Stimulated activated naive CD4-positive, alpha-beta T cell (primary cell): ENCODE measurements at places on chromosomes 4 and X.

GRCh38 chr4:137283737-137284136 lies 248.6 kb downstream of the PCDH18 start:
- DNase-seq = no peak

- no peak for DNase-seq
These were observed 15.3 kb downstream of the CEP135 start for GRCh38 chr4:55964046-55964445.

GRCh38 chr4:171588051-171588545 lies 225.1 kb upstream of the GALNTL6 start:
- no peak for DNase-seq

DNA sequence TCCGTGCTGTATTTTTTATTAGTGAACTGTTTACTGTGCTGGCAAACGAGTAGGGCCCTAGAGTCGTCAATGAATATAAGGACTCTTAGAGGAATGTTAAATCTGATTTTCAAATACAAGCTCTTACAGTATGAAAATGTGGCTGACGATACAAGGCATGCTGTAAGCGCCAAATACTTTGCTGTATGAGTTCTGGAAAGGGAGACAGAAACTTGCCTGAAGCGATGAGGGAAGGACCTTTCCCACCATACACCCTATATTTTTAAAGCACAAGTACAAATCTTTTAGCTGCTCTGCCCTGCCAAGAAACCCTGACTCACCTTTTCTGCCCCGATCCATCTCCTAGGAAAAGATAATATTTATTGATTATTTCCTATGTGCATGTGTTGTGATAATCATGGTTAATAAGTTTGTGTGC lies 15.7 kb upstream of the RUFY3 start:
- no peak for DNase-seq

DNA sequence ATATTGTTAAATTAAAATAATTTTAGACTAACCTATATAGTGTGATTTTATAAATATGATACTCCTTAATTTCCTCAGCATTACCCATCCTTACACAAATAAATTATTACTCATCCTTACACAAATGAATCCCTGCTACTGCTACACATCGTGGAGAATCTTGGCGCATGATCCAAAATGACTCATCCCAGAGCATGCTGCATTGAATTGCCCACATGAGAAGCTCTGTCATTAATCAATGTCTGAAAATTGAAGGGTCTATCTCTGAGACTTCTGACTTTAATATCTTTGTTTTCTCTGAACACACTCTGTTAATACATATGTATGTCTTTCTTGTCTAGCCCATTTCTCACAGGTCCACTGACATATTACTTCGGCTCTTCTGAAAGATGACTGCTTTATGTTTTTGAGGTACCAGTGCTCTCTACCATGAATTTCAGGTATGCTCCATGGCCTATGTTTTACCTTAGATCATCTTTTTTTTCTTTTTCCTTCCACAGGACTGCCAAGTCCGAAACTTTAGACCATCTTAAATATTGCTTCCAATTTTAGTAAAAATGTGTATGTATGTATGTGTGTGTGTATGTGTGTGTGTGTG lies 15.7 kb upstream of the DUSP21 start:
- DNase-seq = no peak

GRCh38 chr4:147831551-147832171 lies 99.8 kb downstream of the ARHGAP10 start:
- DNase-seq = no peak

GRCh38 chr4:145887241-145887991 lies 51.2 kb downstream of the ZNF827 start:
- no peak for DNase-seq

DNA sequence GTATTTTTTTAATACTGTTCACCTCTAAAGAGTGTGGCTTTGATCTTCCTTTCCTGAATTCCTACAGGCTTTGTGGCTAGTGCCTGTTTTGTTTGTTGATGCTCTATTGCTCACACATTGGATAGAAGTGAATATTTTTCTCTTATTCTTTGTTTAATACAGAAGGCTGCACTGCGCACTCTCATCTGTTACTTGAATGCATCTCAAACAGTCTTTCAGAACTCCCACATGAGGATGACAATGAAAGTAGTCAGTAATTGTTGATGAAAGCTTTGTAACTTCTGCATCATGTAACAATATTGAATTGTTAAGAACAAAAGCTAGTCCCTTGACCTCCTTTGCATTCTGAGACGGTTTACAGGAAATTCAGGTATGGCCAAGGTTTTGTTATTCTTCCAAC lies 29.1 kb upstream of the GALNT7 start:
- no peak for DNase-seq

DNA sequence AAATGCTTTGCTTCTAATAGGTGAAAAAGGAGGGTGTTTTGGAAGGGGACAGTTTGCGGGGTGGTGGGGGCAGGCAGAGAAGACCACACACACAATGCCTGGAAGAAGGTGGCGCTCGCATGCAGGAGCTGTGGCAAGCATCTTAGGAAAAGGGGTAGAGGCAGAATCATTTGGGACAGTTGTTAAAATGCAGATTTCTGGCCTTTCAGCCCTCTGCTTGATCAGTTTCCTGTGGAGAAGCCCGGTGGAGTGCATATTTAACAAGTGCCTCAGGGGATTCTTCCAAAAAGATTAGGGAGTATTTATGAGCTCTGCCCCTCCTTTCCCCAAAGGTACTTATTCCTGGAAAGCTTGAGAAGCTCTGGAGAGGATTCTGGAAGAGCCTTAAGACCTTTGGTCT lies 4.8 kb downstream of the NOCT start:
- DNase-seq = no peak

DNA sequence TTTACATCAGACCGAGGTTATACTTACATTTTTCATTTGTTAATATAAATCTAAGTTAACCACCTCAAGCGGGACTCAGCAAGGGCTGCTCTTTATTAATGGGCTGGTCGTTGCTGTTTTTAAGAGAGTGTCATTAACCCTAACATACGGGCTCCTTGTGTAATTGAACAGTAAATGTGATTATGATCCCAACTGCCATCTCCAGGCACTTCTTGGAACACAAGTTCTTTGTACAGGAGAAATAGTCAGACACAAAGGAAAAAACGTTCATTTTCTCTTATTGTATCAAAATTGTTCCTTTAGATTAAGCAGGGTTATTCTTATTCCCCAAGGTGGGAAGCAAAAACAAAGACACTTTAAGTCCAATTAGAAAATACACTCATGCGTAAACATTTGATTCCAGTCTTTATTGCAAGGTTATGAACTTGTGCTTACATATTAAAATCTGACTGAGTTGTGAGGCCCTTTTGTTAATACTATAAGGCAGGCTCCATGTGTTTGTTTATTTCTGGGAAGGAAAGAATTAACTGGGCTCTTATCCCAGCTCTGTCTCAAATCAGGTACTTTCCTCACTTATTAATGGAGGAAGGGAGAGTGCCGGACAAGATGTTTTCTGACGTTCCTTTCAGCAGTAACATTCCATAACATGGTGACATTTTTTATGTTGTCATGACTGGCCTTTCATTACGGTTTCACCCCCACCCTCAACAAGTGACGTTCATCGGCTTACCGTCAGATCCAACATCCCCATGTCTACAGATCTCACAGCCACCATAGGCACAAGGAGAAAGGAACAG lies 95.9 kb downstream of the RASL11B start:
- DNase-seq = no peak

DNA sequence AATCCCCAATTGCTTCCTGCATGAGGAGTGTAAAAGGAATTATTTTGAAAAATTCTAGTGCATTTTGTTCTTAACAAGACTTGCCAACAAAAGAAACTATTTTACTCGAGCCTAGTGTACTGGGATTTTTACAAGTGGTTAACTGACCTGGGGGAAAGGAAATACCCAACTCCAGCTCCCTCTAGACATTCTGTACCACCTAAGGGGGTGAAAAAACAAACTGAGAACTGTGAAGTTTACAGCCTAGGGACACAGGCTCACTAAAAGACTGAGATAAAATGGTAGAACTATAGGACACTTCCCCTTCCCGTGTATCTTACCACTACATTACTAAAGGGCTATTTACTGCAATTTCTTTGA lies 2.6 kb upstream of the ADH5 start:
- no peak for DNase-seq

- DNase-seq = no peak
These were observed 279.2 kb downstream of the CAMK2D start for GRCh38 chr4:113482325-113482724.

GRCh38 chr4:175450446-175450845 lies 361.6 kb downstream of the GPM6A start:
- DNase-seq = no peak

DNA sequence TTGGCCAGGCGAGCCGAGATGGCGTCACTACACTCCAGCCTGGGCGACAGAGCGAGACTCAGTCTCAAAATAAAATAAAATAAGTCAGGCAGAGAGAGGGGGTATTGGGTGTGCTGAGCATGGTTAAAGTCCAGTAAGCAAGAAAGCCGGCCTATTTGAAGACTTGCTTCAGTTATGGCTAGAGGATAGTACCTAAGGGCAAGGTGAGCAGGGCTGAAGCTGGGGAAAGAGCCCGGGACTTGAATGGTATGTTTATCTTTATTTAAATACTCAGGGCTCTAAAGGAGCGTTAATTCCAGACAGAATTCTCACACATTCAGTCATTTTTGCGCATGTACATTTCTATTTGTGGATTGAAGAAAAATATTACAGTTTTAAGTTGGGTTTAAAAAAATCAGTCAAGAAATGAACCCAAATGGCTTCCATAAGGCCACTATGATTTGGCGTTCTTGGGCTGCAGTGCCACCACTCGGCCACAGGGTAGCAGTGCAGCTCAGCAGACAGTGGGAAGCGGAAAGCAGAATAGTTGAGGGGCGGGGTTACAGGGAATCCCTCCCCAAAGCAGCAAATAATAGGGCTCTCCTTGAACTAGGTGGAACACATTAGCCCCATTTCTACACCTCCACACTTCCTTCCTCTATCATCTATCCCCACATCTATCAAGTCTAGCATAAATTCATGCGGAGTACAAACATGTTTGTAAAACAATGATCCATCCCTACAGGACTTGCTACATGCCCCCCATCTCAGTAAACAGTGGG lies 37.2 kb upstream of the SH3D19 start:
- DNase-seq = peak; percentile 49

DNA sequence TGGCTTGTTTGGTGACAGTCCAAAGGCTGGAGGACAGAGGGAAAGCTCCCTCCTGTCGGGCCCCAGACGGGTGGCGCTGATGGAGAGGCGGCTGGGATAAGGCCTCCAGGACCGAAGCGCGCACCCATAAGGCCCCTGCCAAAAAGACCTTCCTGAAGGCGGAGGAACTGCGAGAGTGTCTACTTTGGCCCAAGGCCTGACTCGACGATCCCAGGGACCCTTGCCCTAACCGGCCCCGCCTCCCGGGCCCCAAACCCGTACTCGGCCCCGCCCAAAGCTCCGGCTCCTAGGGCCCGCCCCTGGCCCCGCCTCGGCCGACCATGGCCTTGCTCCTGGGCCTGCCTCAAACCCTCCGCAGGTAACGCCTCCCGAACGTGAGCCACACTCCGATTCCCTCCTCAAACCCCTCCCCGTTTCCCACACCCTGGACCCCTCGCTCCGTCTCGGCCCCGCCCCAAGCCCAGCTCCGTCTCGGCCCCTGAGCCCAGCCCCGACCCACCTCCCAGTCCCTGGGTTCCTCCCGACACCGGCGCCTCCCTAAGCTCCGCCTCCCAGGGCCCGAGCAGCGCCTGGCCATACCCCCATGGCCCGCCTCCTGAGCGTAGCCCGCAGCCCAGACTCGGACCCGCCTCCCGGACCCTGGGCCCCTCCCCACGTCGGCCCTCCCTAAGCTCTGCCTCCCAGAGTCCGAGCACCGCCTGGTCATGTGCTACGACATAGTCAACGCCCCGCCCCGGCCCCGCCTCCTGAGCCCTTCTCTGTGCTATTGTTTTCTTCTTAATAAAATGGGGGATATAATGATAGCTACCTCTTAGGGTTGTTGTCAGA lies 90.0 kb upstream of the DRD5 start:
- peak; percentile 81 for DNase-seq

DNA sequence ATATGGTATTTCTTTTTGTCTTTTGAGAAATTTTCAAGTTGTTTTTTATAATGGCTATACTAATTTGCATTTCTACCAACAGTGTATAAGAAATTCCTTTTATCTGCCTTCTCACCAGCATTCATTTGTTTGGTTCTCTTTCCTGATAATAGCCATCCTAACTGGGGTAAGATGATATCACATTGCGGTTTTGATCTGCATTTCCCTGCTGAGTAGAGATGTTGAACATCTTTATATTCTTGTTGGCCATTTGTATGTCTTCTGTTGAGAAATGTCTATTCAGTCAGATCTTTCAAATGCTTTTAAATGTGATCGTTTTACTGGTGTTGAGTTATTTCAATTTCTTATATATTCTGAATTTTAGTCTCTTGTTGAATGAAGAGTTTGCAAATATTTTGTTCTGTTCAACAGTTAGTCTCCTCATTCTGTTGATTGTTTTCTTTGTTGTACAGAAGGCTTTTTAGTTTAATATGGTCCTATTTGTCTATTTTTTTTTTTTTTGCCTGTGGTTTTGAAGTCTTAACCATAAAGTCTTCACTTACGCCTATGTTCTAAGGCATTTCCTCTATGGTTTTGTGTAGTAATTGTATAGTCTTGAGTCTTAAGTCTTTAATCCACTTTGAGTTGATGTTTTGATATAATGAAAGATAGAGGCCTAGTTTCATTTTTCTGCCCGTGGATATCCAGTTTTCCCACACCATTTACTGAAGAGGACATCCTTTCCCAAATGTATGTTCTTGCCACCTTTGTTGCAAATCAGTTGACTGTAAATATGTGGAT lies 1566.9 kb downstream of the STIM2 start:
- DNase-seq = no peak

DNA sequence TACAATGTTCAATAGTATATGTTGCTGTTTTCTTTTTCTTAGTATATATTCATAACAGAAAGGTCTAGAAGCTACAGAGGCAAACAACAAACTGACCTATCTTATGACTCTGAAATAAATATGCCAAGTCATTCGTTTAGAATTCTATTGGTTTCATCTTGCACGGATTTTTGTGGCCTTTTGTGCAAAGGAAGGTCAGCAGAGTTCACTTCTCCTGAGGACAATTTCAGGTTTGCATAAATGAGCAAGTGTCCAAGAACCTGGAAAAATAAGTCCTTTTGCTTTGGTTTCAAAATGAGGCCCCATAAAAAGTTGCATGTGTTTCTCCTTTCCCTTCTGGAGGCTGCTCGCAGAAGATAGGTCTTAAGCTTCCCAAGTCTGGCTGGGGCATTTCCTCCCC lies 156.9 kb downstream of the APBB2 start:
- no peak for DNase-seq

DNA sequence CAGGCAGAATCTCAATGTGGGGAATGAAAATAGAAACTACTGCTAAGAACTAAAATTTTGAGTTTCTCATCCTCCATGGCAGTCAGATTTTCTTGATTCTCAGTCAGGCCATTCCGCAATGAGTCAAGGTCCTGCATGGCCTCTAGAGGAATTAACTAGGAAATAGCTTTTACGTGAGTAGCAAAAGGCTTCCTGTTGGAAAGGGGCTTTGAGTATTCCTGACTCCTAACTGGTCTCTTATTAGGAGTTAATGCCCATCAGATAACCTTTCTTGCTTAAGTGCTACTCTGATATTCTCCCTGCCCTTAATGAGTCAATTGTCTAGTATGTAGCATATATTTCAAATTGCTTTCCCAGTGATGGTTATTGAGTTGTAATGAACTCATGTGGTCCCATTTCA lies 65.7 kb upstream of the ARHGAP24 start:
- no peak for DNase-seq
